Smooth muscle cell of the brain vasculature (primary cell): ENCODE measurements at places on chromosomes 11 and 22.

- DNase-seq: no peak
These were observed 860.7 kb upstream of the CCDC90B start for GRCh38 chr11:84146826-84147225.

GRCh38 chr22:45204819-45205218 is 35.9 kb downstream of the KIAA0930 start:
- no peak for DNase-seq

- no peak for DNase-seq
These were observed 4.4 kb downstream of the ZDHHC8 start for GRCh38 chr22:20135806-20136602.

DNA sequence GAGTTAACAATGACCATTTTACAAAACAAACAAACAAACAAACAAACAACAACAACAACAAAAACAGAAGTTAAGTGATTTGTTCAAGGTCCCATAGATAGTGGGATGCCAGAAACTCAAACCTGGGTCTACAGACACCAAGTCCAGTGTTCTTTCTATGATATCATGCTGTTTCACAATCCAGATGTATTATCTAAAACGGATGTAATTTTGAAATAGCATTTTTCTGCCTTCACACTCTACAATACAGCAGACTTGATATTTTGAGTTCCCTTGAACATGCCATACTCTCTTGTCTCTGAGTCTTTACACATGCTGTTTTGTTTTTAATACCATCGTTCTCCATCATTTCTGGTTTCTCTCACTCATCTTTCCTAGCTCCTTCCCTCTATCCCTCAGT is 104.5 kb downstream of the RELT start:
- DNase-seq: no peak

- DNase-seq: no peak
These were observed 47.0 kb upstream of the GNAZ start for GRCh38 chr22:23023294-23023693.

DNA sequence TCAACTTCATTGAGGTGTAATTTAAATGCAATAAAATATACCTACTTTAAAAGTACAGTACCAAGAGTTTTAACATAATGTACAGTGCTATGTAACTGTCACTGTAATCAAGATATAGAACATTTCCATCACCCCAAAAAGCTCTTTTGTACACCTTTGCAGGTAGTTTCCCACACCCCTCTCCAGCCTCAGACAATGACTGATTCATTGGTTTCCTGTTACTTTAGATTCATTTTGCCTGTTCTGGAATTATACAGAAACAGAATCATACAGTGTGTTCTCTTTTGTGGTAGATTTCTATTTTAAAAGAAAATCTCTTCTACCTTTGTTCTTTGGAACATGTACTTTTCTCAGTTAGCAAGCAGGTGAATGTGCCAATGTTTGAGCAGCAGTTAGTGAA is 38.2 kb downstream of the SHISA8 start:
- DNase-seq: no peak

DNA sequence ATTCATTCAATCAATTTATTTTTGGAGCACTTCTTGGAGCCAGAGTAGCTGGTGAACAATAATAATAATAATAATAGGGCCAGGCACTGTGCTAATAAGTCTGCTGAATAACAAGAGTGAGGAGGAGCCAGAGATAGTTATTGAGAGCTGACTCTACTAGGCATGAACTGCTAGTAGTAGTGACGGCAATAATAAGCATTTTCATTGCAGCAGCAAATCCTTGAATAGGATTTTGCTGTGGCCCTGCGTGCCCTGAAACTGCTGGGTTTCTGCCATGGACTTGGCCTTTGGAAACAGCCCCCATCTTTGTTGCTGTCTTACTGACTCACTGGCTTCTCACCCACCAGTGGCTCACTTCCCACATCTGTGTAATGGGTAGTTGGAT is 545.9 kb downstream of the MIAT start:
- DNase-seq: no peak

DNA sequence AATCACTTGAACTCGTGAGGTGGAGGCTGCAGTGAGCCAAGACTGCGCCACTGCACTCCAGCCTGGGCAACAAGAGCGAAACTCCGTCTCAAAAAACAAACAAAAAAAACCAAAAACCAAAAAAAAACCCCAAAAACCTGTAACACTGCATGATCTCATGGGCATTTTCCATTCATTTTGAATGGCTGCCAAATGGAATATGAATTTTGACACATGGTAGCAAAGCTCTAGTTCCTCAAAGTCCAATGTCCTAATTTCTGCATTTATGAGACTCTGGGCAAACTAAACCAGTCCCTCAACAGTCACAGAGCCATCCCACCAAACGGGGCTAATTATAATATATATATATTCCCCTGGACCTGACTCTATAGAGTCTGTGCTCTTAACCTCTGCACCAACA is 61.8 kb downstream of the SGSM3 start:
- no peak for DNase-seq

DNA sequence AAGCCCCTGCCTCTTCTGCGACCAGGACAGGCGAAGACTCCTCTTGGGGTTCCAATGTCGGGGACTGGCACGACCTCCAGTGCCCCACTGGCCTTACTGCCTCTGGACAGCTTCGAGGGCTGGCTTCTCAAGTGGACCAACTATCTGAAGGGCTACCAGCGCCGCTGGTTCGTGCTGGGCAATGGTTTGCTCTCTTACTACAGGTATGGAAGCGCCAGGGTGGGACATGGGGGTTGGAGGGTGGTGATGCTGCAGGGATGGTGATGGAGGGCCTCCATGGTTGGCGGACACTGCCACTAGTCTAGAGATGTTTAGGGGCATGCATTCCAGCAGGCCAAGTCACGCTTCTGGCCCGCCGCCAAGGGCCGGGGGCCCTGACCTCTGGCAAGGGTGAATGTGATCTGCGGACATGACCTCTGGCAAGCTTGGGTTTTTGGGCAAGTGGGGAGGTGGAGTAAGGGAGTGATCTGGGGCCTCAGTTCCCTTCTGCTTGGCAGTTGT is 727 bp downstream of the OSBP2 start:
- DNase-seq: no peak

GRCh38 chr22:24989541-24989951 is 37.0 kb downstream of the KIAA1671 start:
- no peak for DNase-seq
